ENCODE measurements at places on chromosomes 12 and 14.
A peak's percentile ranks its signal among the peaks of the same experiment; 100 is the strongest.

DNA sequence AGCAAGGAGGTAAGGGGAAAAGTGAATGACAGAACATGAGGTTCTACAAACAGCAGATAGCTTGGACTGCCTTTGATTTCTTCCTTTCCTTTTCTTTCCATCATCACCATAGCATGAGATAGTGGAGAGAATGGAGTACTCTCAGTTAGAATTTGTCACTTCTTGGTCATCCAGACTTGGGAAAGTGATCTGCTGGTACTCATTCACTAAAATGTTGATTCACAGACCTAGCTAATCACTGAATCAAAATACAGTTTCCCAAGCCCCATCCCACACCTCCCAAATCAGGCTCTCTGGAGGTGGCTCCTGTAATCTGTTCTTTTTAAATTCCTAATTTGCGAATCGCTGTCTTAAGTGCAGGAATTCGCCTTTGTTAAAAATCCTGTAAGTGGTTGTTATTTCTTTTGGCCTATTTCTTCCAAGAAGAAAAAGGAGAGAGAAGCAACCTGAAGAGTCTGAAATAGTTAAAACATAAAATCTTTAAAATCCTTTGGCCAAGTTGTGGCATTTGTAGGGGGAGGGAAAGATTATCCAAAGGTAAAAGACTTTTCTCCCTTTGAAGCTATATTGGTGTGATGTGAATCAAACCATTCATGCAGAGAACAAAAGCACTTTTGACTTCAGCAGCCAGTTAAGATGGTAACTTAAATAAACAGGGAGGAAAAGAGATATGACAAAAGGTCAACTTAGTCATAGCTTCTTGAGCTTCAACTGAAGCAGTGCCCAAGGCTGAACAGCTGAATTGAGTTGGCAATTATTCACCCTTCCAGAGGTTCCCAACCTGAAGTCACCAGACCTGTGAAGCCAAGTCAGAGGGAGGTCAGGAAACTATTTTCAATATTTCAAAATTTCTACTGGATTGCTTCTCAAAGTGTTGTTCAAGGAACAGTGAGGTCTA is 255.1 kb upstream of the KRR1 start:
- peak; percentile 65 for DNase-seq

DNA sequence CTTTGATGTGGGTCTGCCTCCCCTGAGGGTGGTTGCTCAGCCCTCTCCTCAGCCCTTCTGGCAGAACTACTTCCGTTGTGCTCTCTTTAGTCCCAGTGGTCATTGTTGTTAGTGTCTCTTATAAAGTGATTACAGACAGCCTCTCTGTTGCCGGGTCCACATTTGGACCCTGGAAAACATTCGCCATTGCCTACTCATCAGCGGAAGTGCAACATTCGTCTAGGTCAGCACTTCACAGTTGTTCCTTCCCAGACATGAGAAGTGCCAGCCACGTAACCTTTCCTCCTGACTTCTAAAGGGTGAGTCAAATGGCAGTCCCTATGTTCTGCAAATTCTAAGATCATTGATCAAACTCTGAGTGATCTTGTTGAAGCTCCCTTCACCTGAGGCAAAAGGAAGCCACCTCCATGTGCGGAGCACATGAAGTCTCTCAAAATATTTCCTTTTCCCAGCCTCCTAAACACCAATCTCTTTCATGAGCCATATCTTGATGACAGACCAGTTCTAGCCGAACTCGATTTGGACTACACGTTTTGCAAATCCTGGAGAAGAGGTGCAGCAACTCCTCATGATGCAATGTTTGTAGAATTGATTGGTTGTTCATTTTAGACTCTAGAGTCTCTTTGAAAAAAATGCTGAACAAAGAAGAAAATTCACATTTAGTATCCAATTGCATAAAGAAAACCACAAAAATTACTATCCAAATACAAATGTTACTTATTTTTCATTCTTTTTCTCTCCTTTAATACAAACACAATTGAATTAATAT is 163.8 kb downstream of the RPL10L start:
- no peak for DNase-seq

DNA sequence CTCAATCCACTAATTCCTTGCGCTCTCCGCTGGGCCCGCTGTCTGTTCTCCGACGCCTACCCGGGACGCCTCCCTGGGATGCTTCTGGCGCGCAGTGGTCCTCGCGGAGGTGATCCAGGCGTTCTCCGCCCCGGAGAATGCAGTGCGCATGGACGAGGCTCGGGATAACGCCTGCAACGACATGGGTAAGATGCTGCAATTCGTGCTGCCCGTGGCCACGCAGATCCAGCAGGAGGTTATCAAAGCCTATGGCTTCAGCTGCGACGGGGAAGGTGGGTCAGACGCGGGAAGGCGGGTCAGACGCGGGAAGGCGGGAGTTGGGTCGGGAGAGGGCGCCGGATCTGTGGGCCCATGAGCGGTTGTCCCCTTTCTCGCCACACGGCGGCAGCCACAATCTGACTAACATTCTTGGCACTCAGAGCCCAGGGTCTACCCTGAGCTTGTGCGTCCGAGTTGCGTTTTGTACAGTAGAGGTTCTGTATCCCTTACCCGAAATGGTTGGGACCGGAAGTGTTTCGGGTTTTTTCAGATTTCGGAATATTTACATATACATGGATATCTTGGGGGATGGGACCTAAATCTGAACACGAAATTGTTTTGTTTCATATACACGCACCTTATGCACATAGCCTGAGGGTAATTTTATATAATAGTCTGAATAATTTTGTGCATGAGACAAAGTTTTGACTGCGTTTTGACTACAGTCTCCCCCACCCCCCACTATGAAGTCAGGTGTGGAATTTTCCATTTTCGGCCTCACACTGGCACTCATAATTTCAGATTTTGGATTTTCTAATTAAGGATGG is 762 bp downstream of the C12orf57 start:
- peak; percentile 73 for DNase-seq

- no peak for DNase-seq
Measured at GRCh38 chr14:81385886-81386285, 14.2 kb downstream of the STON2 start.

- DNase-seq = no peak
Measured at GRCh38 chr14:95964901-95965300, 74.3 kb upstream of the C14orf132 start.

DNA sequence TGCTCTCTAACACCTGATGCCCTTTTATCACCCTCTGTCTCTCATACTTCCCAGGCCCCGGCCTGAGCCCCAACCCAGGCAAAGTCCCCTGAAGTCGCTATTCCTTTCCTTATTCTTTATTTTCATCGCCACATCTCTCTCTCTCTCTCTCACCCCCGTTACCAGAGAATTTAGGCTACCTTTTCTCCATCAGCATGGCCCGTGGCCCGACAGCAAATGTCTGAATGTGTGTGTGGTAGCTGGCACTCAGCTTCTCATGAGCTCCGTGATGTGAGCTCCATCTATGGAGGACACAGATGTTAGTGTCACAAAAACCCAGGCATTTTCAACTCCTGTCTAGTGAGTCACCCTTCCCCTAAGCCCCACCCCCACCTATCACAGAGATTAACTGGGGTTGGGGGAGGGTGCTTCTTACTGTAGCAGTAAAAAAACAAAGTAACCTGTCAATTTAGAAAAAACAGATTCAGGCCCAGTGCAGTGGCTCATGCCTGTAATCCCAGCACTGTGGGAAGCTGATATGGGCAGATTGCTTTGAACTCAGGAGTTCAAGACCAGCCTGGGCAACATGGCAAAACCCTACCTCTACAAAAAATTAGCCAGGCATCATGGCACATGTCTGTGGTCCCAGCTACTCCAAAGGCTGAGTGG is 53.8 kb downstream of the VCPKMT start:
- no peak for DNase-seq

DNA sequence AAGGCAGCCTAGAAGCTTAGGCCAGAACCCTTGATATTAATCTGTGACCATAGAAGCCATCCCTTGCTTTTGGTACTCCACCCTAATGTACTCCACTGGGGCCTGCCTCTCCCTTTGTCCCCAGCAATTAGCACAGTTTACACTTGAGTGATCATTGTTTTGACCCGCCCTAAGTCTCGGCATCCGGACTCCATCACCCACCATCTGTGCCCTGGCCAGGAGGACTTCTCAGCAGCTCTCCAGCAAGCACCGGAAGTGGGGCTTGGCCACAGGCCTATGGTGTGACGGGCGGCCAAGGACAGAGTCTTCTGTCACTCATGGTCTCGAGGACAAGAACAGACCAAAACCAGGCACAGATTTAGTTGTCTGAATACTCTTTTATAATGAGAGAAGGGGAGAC is 126.5 kb upstream of the NTF3 start:
- no peak for DNase-seq

- no peak for DNase-seq
Measured at GRCh38 chr12:75622492-75622891, 111.1 kb upstream of the KRR1 start.

GRCh38 chr14:99554757-99555531 is 49.1 kb downstream of the CCDC85C start:
- no peak for DNase-seq

GRCh38 chr12:119134284-119135072 is 44.3 kb upstream of the HSPB8 start:
- DNase-seq = no peak

DNA sequence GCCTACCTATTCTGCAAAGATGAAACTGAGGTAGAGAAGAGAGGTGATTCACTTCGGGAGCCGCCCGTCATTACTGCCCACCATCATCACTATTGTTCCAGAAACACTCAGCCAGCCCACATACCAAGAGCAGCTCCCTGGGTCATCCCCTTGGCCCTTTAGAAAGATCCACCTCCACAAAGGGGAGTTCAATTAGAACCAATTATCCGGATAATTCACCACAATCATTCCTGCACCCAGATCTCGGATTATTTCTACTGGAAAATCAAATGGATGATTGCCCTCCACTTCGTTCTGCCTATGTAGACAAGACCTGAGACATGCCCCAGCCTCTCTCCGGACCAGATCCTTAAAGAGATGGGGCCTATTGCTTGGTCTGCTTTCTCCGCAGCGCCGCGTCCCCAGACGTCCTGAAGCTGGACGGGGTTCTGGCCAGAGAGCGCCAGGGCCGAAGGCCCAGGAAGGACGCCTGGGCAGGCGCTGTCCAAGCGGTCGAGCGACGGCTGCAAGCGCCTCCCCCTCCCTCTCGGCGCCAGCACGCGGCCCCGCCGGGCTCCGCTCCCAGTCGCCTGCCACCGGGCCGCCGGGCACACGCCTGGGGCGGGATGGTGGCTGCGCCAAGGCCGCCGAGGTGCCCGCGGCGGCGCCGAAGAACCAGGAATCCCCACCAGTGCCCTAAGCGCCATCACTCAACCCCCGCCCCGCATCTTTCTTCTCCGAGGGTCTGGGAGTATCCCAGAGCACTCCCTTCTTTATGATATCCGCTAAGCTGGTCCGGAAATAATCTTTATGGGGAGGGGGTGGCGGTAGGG is 1.3 kb upstream of the ASCL1 start:
- no peak for DNase-seq

DNA sequence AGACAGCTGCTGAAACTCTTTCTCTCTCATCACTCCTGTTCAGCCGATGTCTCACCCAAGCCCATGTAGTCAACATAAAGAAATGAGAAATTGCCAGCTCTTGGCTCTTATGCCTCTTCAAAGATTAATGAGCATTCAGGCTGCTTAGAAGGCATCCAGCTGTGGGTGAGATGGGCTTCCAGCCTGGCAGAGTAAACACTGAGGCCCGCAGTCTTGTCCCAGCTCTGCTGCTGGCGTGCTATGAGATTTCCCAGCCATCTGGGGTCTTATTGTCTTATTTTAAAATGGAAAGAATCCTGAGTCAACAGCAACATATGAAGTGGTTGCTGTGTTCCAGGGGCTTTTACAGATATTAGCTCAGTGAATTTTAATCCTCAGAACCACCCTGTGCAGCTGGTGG is 12.6 kb downstream of the RXYLT1 start:
- DNase-seq = no peak

GRCh38 chr12:4027412-4027811 is 154.2 kb upstream of the PARP11 start:
- DNase-seq = no peak

DNA sequence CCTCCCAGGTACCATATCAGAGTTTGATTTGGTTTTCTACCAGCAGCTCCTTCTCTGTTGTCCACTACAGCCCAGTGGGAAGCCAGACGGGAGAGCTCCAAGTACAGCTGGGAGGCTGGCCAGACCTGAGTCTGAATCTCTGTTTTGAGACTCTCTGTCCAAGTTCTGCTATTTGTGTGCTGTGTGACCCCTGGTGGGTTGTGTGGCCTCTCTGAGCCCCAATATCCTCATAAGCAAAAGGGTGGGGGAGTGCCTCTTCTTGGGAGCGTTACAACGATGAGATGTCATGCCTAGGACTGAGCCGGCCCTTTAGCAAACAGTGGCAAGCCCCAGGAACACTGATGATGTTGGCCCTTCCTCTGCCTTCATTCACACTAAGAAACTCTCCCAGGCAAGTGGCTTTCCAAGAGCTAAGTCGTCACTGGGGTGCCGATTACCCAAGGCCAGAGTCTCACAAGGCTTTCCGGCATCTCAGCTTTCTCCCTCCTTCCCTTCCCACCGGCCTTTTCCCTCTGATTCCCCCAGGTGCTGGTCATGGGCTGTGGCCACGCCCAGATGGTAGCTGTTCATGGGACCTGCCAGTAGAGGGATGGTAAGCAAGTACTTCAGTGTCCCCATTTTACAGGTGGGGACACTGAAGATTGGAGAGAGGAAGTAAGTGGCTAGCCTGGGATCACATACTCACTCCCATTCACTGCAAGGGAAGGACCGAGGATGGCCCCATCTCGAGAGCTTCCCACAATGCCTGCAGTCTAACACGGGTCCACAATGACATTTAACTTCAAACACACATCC is 47.7 kb downstream of the BCL11B start:
- no peak for DNase-seq

- DNase-seq = no peak
Measured at GRCh38 chr14:67957946-67958345, 138.4 kb downstream of the RAD51B start.

DNA sequence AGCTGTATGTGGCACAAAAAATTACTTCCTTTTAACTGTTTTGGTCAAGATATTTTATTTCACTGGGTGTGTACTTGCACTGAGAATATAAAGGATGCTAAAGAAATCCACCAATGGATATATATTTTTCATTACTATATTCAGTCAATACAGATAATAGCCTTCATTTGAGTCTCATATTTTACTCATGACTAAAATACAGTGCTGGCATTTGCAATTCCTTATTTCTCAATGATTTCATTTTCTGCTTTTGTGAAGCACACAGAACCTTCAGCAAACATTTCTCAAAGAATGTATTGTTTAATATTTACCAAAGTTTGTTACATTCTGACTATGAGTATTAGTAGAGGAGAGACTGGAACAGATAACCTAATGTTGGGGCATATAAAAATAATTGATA is 93.2 kb upstream of the SOX5 start:
- DNase-seq = no peak

- no peak for DNase-seq
Measured at GRCh38 chr12:23753628-23754365, 195.7 kb downstream of the SOX5 start.

DNA sequence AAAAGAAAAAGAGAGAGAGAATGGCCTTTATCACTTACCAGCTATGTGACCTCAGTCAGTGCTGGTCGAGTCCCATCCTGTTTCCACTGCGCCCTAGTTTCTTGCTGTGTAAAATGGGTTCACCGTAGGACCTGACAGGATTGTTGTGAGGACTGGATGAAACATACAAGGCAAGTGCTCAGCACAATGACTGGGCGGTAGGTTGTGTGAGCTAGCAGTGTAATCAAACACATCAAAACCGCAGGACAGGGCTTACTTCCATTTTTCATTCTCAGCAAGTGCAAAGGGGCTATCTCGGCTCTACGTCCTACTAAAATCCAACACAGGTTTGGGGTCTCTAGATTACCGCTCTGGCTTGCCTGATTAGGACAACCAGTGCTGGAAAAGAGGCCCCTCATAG is 36.4 kb upstream of the ATXN2 start:
- DNase-seq = no peak

- no peak for DNase-seq
Measured at GRCh38 chr12:7966563-7966962, 30.6 kb upstream of the SLC2A3 start.
